ENCODE measurements at places on chromosomes 12 and 14.

- DNase-seq, result no peak
These were observed 82.4 kb upstream of the SLC38A2 start for GRCh38 chr12:46454981-46455380.

GRCh38 chr14:31690056-31690455 is 128.9 kb downstream of the NUBPL start:
- DNase-seq, result no peak

DNA sequence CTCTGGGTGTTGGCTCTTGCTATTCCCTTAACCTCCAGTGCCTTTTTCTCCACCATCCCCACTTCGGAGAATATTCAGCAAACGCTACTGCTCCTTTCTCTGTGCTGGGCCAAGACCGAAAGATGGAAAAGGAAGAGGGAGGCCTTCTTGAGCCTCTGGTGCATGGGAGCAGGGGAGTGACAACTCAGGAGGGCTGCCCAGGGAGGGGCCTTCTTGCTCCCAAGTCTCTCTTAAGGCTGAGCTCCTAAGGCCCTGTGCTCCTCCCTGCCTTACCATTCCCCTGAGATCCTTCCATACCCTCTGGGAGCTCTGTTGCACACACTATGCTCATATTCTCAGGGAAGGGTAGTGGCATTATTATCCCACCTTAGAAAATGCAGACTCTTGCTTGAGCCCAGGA is 34.9 kb downstream of the SH2B3 start:
- no peak for DNase-seq

DNA sequence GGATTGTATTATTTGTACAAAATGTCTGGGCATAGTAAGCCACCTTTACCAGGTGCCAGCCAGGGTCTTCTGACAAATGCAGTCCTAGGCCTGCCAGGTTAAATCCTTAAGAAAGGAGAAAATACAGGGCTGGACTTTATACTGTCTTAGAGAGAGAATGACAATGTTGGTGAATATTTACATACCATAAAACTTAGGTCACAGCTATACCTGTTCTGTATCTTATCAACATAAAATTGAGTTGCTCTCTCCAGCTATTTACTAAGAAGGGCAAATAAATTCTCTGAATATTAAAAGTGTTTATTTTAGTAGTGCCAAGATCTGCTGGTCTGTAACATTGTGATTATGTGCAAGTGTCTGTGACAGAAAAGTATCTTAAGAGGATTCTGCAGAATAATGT is 971.1 kb downstream of the AACS start:
- DNase-seq, result no peak

GRCh38 chr14:62001963-62002362 is 239.7 kb downstream of the SNAPC1 start:
- no peak for DNase-seq

GRCh38 chr14:89767861-89768268 is 186.7 kb downstream of the EFCAB11 start:
- DNase-seq, result no peak

DNA sequence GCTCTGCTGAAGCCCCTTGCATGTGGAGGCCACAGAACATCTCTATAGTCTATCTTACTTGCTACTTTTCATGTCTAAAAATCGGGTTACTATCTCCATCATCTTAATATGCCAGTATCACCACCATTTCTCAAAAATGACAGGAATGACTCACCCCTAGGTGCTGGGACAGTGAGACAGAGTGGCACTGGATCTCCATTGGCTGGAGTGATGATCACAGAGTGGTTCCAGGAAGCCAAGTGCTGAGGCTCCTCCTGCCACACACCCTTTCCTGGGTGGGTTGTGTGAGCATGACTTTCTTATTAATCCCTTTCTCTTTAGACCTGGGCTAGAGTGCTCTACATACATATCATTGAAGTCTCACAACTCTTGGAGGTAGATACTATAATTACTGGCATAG is 3.3 kb upstream of the ASCL1 start:
- no peak for DNase-seq

GRCh38 chr12:10243818-10244520 is 31.3 kb downstream of the GABARAPL1 start:
- DNase-seq, result no peak

GRCh38 chr14:104370256-104370870 is 209.2 kb upstream of the C14orf180 start:
- no peak for DNase-seq

GRCh38 chr12:95182868-95183415 is 34.3 kb downstream of the FGD6 start:
- DNase-seq, result no peak

- no peak for DNase-seq
These were observed 190.4 kb downstream of the NUAK1 start for GRCh38 chr12:105948331-105948730.

- no peak for DNase-seq
These were observed 94.4 kb downstream of the CRACR2A start for GRCh38 chr12:3658327-3659163.

- no peak for DNase-seq
These were observed 68.1 kb upstream of the DCD start for GRCh38 chr12:54716261-54716660.

DNA sequence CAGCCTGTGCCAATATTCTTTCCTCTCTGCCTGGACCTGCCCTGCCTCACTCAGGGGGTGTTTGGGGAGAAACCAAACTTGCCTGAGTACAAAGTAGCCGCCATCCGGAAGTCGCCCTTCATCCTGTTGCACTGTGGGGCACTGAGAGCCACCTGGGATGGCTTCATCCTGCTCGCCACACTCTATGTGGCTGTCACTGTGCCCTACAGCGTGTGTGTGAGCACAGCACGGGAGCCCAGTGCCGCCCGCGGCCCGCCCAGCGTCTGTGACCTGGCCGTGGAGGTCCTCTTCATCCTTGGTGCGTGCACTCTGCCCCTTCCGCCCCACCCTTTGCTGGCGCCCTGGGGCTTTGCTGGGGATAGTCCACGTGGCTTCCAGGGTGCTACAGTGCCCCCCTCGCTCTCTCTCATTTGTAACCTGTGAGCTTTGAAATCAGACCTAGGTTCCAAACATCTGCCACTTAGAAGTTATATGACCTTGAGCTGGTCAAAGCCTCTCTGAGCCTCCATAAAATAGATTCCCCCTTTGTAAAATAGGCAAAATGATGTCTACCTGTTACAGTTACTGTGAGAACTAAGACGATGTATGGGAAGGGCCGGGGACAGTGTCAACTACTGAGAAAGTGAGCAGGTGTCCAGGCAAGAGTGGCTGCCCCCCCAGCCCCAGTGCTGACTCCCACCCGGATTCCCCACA is 4.5 kb downstream of the KCNH3 start:
- no peak for DNase-seq

GRCh38 chr12:120922279-120922678 is 18.1 kb upstream of the SPPL3 start:
- no peak for DNase-seq

DNA sequence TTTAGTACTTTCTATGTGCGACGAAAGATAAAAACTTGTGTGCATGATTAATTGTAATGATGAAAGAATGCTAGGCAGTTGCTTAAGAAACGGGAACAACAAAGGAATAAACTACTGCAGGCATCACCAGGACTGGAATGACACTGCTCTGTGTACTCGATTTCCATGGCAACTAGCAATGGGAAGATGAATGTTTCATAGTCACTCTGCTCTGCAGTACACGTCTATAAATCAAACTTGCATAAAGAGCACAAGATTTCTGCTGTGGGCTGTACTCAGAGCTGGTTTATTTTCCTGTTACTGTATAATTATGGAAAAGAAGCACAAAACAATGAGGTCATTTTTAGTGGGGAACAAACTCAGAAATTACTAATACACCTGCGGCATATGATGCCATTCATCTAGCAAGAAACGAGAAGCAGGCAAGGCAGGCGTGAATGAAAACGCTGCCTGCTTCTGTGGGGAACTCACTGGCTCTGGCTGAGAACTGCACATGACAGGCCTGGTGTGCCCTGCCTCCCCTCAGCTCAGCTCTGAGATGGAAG is 41.8 kb downstream of the EFCAB11 start:
- DNase-seq, result no peak

DNA sequence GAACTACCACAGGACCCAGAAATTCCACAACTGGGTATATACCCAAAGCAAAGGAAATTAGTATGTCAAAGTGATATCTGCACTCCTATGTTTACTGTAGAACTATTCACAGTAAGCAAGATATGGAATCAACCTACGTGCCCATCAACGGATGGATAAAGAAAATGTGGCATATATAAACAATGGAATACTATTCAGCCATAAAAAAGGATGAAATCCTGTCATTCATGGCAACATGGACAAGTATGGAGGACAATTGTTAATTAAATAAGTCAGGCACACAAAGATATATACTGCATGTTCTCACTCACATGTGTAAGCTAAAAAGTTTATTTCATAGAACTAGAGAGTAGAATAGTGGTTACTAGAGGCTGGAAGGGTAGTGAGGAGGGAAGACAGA is 97.0 kb downstream of the CEP83 start:
- DNase-seq, result no peak

- DNase-seq, result no peak
These were observed 18.3 kb upstream of the LYZ start for GRCh38 chr12:69329669-69330428.

GRCh38 chr14:85867450-85867849 is 337.5 kb downstream of the FLRT2 start:
- no peak for DNase-seq

DNA sequence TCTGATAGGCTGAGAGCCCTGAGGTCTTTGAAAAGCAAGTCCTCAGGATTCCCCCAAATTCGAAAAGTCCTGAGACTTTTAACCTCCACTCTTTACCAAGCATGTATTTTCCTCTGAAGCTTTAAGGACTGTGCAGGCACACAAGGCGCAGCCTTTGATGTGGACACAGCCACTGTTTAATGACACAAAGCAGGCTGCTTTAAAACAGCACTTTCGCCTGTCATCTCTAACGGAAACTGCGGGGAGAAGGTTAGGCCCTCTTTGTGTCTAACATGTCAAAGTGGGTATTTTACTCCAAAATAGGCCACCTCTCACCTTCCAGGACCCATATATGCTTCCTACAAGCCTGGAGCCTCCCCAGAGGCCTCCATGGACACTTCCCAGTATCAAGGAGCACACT is 159.2 kb downstream of the GCH1 start:
- DNase-seq, result no peak

DNA sequence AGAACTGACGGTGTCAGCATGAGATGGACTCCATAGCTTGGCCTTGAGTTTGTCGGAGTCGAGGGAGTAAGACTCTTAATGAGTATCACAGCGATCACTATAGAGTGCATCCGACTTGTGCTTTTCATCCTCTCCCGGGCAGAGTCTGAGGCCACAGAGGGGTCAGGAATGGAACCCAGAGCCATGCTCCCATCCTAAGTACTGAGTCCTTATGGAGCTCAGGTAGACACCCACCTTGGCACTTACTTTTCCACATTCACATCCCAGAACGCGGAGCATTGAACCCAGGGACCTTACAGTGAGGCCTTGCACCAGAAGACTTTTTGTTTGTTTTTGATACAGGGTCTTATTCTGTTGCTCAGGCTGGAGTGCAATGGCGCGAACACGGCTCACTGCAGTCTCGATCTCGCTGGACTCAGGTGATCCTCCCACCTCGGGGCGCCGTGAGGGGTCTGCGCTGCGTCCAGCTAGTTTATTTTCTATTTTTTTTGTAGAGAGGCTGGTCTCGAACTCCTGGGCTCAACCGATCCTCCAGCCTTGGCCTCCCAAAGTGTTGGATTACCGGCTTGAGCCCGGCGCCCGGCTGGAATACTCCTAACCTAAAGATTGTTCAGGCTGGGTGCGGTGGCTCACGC is 719 bp upstream of the SRSF9 start:
- DNase-seq, result no peak

GRCh38 chr14:69045857-69046475 is 66.9 kb upstream of the ACTN1 start:
- DNase-seq, result no peak

DNA sequence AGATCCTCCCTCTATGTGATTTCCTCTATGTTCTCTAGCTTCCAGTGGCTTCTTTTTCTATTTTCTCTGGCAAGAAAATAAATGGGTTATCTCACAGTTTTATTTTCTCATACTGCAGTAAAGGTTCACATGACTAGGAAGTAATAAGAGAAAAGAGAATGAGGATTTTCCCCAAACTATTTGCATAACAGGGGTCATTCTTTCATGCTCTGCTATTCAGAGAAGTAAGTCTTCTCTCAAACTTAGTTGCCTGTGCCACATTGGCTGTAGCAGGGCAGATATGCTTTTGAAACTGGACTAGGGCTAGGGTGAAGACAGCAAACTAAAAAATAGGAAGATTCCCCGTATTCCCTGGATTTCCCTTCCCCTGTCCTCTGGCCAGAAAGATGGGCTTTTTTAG is 57.4 kb downstream of the ACSM4 start:
- no peak for DNase-seq

DNA sequence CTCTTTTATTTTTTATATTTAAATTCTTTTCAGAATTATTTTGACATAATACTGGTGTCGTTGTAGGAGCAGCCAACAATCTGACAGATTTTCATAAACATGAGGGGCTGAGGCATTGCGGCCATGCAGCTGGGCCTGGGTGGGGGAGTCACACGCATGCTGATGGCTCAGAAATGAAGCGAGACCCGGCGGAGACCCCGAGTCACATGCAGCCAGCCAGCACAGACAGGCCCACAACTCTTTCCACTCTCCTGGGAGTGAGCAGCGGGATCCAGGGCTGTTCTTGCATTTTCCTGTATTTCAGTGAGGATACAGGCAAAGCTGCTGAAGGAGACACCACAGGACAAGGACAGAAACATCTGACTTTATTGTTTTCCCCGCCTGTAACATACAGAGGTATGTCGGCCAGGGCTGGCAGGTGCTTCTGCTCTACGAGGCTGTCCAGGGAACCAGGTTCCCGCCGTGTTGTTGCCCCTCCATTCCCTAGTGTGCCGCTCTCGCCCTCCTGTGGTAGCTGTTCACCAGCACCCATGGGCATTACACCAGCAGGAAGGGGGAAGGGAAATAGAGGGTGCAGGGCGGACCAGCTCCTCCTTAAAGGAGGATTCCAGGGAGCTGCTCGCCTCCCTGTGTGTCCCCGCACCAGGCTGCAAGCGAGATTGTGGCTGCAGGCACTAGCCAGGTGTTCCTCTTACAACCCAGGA is 30.5 kb downstream of the FZD10 start:
- DNase-seq, result no peak

DNA sequence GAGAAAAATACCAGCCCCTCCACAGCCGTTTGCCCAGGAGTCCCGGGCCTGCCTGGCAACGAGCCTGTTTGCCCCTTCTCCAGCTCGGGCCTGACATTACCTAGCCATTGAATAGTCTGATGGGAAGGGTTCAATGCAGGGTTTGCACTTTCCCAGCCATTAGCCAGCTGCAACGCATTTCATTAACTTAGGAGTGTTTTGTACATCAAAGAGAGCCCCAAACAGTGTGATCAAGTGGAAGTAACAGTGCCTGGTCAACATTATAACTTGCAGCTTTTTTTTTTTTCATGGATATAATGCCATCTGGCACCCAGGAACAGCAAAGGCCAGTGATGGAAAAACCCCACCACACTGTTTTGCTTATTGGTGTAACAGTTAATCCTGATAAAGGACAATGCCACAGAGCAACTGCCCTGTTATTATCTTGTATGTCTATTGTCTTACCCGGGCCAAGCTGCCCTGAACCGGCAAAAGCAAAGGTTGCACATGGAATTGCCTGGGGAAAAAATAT is 38.0 kb downstream of the BTG1 start:
- no peak for DNase-seq

All from NCI-H2029 treated with DMSO at 0.1 percent for 48 hours (cell line).